ENCODE measurements at places on chromosomes 5 and 9.

- no peak for DNase-seq
Measured at GRCh38 chr5:58885260-58885659, 302.4 kb downstream of the RAB3C start.

DNA sequence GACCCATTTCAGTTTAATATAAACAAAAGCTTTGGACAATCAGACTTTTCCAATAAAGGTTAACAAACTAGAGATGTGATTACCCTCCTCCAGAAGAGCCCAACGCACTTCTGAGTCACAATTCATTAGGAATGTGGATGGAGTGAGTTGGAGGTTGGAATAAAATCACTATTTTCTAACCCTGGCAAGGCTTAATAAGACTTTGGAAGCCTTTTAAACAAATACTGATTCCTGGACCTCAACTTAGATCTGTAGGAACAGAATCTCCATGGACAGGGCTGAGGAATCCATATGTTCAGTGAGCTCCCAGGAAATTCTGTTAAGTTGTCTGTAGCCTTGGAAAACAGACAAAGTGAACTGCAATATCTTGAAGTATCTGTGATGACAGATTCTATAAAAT is 233.5 kb upstream of the ELL2 start:
- DNase-seq = no peak

GRCh38 chr5:50667023-50667652 is 701 bp downstream of the PARP8 start:
- DNase-seq = no peak

DNA sequence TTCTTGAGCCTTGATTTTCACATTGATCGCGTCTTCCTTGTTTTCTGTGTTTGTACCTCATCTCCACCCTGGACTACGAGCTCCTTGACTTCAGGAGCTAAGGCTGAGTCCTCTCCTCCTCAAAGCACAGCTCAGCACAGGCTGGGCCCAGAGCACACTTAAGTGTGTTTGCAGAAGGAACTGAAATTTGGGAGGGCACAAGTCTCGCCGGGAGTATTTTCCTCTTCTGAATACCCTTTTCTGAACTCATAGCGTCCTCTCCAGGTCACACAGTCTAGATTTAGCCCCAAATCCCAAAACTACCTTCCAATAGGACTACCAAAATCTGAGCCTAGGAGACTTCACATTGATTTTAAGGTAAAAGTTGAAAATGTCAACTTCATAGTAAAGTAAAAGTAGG is 41.6 kb downstream of the TSTD2 start:
- DNase-seq = no peak

DNA sequence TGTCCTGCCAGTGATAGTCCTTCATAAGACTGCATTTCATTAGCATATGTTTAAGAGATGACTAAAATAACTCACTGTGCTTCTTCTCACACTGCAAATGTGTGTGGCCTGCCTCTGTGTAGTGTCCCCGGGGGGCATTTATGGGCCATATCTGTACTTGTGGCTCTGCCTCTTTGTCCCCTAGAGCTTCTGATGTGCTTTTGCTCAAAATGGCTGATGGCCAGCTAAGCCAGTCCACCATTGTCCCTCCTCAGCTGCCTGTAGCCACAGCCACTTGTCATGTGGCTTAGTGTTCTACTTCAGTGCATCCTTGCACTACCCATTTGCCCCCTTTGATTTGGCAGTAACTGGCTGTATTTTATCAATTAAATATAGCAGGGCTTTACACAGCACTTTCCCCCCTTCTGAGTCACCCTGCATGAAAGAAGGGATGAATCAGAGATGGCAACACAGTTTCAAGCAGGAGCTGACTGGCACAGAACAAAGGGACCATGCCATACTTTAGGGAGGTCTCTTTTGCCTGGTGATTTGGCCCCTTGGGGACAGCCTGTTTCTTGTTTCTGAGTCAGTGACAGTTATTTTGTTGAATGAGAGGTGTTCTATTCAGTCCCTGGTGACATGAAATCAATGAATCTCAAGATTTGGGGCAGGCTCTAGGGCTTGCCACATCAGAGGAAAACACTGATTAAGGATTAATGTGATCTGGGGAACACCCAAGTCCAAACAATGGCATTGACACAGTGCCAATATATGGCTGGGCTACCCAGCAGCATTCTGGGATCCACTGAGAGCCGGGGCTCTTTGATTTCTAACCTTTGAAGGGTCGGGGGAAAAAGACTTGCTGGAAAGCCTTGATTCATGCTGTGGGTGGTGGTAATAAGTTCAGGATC is 245.5 kb downstream of the SMARCA2 start:
- no peak for DNase-seq

DNA sequence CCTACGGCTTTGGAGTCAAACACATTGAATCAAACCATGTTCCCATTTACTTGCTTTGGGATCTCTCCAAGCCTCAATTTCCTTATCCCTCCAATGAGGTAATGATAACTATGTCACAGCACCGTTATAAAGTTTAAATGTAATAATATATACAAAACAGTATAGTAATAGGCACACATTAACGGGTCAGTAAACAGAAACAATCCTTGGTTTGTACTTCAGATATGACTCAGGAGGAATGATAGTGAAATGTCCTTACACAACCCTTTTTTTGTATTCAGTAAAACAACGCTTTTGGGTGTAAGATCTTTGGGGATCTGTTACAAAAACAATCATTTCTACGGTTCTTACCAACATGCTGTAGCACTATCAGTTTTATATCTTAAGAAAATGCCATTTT is 178.5 kb upstream of the GNA14 start:
- DNase-seq = no peak

DNA sequence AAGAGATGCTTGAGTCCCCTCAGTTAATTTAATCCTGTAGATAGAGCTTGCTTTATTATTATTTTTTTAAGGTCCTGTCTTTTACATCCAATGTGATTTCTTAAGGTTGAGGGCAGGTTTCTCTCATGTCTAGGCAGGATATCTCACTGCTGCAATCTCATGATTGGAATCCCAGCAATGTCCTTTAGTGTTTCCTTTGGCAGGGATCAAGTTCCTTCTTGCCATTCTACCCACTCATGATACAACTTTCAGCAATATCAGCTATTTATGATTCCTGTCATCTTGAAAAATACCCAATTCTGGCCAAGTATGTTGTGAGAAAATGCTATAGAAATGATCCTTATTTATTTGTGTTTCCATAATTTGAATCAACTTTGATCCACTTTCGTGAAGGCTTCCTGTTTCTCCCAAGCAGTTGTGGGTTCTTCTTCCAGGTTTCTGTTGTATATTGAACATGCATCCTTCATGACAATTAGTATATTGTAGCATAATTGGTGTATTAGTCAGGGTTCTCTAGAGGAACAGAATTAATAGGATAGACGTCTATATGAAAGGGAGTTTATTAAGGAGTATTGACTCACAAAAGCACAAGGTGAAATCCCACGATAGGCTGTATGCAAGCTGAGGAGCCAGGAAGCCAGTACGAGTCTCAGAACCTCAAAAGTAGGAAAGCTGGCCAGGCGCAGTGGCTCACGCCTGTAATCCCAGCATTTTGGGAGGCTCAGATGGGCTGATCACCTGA is 18.4 kb upstream of the VPS13A start:
- no peak for DNase-seq

- DNase-seq = no peak
Measured at GRCh38 chr9:4090491-4090890, 209.4 kb downstream of the GLIS3 start.
